ENCODE measurements at places on chromosomes 3 and 15.

DNA sequence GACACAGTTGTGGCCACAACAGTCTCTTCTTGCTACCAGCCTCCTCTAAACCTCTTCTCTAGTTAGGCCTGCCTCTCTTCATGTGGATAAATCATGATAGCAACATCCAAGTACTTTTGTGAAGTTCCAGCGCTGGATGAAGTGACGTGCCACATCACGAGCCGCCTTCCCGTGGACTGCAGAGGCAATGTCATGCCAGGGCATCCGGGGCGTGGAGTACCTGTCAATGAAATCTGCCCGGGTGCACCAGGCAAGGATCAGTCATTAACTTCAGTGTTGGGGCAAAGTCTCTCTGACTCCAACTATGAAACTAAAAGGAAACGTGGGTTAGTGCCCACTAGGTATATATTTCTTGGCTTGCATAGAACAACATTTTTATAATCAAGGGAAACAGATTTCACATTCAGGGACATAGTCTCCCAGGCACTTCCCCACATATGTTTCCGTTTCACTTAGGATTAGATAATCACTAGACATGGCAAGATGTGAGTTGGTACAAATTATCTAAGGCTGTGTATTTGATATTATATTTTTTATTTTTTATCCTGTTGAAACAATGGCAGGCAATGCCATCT lies 133.6 kb downstream of the PLD1 start:
- DNase-seq = no peak

DNA sequence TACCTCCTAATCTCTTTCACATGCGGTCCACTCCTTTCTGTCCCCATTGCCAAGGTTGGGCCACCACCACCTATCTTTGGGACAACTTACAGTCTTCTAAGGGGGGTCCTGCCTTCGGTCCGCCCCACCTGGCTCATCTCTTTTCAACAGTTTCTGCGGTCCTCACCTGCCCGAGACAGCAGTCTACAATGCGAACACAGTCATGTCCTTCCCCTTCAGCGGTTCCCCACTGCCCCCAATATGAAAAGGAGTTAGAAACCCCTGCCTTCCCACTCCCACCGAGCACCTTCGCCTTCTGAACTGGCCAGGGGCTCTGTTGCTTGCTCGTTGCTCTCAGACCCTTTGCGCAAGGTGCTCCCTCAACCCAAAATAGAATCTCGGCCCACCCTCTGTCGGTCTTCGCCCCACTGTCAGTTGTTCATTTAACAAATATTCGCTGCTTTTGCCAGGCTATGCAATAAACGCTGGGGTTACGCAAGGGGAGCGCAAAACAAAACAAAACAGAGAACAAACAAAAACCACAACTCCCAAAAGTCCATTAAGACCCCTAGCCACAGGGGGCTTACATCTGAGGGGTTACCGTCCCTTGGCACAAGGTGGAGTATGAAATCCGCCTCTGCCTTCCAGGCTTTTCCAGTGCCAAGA lies 611 bp upstream of the FANCI start:
- DNase-seq = no peak

GRCh38 chr3:153706706-153707105 lies 414.5 kb upstream of the ARHGEF26 start:
- no peak for DNase-seq

- no peak for DNase-seq
Observed at GRCh38 chr3:72160351-72160750, 375.4 kb upstream of the PROK2 start.

DNA sequence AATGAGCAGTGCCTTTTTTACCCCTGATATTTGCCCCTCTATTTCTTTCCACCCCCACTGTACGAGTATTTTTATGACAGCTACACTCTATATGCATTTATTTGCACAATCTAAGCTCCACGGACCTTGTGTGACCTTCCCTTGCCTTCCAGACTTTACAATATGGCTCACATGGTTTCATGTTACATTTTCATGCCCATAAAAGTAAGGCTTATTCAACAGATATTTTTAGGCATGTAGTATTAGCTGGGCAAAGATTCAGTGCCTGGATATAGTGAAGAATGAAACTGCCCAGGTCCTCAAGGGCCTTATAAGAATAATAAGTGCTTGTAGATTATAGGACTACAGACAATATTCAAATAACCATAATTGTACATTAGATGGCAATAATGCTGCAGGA lies 481.9 kb upstream of the CNTN4 start:
- no peak for DNase-seq

GRCh38 chr15:37638116-37638515 lies 296.3 kb upstream of the TMCO5A start:
- no peak for DNase-seq

DNA sequence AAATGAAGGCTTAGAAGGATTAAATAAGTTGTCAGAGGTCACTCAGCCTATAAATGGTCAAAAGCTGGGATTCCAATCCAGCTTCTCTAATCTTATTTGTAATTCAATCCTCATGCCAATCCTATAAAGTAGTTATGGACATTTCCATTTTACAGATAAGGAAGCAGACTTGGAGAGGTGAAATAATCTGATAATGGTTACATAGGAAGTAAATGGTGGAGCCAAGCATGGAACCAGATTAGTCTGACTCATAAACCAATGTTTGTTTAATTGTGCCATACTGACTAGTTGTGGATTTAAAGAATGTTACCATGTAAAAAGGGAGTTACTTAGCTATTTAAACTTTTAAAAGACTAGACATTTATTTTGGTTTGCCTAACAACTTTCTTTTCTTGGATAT lies 59.7 kb downstream of the KCNAB1 start:
- no peak for DNase-seq

GRCh38 chr3:23994244-23994569 lies 49.1 kb downstream of the NR1D2 start:
- DNase-seq = no peak

GRCh38 chr3:183253528-183254486 lies 754 bp downstream of the B3GNT5 start:
- DNase-seq = peak; percentile 31

DNA sequence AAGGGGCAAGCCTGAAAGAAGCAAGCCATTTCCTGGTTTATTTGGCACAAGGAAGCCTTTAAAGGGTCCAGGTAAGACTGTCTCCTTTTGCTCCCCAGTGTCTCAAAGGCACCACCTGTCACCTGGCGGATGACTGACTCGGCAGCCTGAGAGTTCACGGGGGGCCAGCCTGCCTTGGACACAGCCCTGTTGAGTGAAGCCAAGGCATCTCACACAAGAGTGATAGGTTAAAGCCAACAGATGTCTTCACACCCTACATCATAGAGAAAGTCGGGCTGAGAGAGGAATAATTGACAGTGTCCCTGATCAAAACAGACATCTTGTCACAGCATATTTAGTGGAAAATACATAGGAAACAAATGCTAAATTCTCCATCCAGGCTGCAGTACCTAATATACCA lies 28.2 kb upstream of the LIPC start:
- DNase-seq = no peak

DNA sequence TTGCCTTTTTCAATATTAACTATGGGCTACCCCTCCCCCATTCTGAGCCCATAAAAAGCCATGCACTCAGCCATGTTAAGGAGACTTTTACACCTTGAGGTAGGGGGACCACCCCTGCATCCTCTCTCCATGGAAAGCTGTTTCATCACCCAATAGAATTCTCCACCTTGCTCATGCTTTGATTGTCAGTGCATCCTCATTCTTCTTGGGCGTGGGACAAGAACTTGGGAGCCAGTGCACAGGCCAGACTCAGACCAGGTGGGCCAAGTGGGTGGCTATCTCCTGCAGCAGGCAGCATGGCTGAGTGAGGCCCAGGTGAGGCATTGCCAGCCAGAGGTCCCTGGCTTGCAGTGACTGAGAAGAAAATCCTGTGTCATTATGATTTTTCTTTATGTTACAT lies 357.4 kb upstream of the CDIN1 start:
- no peak for DNase-seq

- DNase-seq = no peak
Observed at GRCh38 chr3:56488812-56489600, 20.7 kb upstream of the ERC2 start.

DNA sequence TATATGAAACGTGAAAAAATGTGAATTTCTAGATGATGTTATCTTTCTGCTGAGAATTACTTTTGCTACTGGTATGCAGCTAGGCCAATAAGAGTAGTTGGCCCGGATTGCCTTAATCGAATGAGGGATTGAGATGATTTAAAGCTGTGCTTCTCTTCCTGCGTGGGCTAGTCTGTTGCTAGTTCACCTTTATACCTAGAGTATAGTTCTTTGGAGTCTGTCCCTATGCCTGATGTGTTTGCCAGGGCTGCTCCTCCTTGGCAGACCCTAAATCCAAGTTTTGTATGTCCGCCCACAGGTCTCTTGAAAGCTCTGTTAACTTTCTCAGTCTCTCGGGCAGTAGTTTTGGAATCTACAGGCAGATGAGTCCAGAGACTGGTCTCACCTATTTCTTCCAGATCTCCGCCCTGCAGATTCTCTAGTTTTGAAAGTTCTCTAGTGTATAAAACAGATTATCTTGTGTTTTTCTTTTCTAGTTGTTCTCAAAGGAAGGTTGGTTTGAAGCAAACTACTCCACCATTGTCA lies 64.9 kb downstream of the MEF2A start:
- no peak for DNase-seq

DNA sequence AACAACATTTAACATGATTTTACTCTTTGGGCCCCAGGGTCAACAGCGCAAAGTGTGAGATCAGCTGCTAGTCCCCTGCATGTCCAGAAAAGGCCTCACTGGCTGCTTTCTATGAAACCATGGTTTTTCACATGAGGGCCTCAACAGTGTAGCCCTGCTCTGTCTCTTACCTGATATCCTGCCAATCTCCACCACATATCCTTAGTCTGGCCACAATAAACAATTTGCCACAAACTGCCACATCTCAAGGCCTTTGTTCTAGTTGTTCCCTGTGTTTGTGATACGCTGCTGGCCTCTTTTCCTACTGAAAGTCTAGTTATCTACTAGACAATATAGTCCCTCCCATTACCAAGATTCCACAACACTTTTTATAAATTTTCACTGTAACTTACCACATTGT lies 17.7 kb downstream of the VPS39 start:
- no peak for DNase-seq

GRCh38 chr15:39804026-39804425 lies 21.4 kb upstream of the FSIP1 start:
- no peak for DNase-seq

GRCh38 chr3:155015776-155016436 lies 64.2 kb upstream of the MME start:
- DNase-seq = no peak

GRCh38 chr3:182083112-182083511 lies 371.4 kb downstream of the SOX2 start:
- no peak for DNase-seq

- no peak for DNase-seq
Observed at GRCh38 chr15:27468151-27468591, 497.2 kb downstream of the GABRG3 start.

DNA sequence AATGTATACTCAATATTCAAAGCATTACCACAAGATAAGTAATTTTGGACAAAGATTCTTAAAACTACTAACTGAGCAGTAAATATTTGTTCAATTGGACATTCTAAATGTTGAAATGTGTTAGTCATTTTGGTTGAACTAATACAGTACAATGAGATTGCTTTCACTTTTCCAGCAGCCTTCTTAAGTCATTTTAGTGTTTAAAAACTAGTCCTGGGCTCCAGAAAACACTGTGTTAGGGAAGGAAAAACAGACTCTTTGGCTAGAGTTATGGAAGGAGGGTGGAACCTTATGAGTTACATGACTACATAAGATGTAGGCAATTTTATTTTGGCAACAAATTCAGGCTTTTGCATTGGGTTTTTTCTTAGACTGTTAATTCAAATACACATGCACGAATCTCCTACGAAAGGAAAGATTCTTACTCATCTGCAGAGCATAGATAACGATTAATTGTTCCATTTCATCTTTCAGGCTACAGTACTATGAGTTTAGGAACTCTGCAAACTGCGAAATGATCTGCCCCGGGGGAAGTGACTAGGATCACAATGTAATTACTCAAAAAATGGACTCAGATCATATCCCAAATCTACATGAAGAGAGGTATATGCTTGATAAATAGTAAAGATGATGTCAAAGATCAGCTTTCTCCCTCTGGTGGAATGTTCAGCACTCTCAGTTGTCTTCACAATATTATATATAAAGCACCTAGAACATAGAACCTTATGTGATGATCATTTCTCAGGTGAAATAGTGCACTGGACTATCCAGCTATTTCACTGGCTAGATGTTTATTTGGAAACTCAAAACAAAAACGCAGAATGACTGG lies 492.8 kb upstream of the MDFIC2 start:
- no peak for DNase-seq

DNA sequence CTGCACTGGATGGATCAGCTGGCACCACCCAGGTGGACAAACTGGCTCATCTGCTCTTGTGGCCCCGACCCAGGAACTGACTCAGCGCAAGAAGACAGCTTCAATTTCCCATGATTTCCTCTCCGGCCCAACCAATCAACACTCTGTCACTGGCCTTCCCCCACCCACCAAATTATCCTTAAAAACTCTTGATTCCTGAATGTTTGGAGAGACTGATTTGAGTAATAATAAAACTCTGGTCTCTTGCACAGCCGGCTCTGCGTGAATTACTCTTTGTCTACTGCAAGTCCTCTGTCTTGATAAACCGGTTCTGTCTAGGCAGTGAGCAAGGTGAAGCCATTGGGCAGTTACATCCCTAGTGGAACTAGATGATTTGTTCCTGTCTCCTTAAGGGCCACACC lies 16.1 kb downstream of the BDH1 start:
- DNase-seq = no peak

DNA sequence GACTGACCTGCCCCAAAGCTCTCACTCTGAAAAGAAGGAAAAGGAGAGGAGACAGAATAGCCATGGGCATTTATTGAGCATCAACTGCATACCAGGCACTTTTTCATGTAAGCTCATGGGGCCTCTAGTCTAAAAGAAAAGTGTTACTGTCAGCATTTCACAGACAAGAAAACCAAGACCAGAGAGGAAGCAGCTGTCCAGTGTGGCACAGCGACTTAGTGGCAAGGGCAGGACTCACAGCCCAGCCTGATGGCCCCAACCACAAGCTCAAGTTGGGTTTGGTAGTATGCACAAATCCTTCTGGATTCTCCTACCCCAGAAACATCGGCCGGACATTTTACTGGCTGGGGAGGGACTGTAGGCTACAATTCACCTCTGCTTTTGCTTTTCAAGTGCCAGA lies 5.8 kb downstream of the EFCC1 start:
- no peak for DNase-seq
